Activated naive CD8-positive, alpha-beta T cell treated with anti-CD3 and anti-CD28 coated beads for 36 hours (primary cell): ENCODE measurements at places on chromosomes 2 and 18.

GRCh38 chr2:33265584-33266338 lies 210.7 kb upstream of the RASGRP3 start:
- no peak for DNase-seq

- no peak for DNase-seq
Measured at GRCh38 chr2:168694173-168694572, 108.3 kb upstream of the NOSTRIN start.

DNA sequence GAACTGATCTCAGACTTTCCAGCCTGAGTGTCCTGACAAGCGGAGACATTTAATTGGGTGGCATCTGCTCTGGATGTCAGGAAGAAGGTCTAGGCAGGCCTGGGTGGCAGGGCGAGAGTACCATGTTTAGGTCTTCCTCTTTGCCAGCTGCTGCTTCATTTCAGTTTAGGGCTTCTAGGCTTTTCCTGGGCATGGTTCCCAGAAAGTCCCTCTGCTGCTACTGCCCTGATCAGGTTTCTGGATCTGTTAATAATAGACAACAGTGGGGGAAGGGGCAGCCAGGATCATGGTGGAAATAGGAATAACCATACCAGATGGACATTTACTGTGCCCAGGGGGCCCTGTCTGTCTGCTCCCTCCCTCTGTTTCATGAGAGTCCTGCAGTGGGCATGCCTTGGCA lies 2.3 kb upstream of the PLCD4 start:
- DNase-seq: no peak

DNA sequence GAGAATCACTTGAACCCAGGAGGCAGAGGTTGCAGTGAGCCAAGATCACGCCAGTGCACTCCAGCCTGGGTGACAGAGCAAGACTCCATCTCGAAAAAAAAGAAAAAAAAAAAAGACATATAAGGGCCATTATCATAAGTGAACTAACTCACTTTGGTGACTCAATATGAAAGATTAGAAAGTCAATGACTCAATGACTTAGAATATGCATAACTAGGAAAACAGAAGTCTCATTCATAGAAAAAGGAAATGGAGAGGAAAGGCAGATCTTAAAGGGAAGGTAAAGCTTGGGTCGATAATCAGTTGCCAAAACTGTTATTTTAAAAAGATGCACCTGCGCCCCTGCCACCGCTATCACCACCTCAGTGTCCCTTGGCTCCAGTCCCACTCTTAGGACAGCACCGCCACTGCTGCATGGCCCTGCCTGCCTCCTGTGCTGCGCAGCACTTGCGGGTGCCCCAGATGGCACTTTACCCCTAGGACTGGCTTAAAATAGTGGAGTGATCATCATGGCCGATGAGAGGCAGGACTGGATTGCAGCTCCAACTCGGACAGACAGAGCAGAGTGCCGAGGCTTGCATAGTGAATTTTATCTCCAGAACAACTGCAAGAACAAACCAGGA lies 54.7 kb downstream of the INO80D start:
- DNase-seq: peak; percentile 10

- no peak for DNase-seq
Measured at GRCh38 chr2:33342171-33342570, 134.3 kb upstream of the RASGRP3 start.

- DNase-seq: no peak
Measured at GRCh38 chr2:26326514-26326913, 19.4 kb upstream of the SELENOI start.

GRCh38 chr2:233711312-233712008 lies 1.2 kb upstream of the UGT1A5 start:
- peak; percentile 65 for DNase-seq

DNA sequence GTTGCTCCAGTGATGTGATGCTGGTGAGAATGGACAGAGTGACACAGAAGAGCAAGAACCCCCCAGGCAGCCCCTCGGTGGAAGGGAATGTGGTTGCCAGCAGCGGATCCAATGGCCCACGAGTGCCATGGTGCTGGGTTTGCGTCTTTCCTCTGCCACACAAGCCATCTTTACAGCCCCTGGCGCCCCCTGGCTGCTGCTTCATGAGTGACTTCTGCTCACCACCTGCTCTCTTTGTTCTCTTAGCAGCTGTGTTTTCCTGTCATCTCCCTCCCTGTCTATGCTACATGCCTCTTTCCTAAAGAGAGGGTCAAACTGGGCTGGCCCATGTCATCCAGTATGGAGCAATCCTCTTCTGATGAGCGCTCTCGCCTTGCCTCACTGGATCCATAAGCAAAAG lies 300.0 kb upstream of the SMIM21 start:
- DNase-seq: peak; percentile 26

GRCh38 chr2:172103471-172104272 lies 972 bp upstream of the DLX2 start:
- peak; percentile 76 for DNase-seq

- DNase-seq: no peak
Measured at GRCh38 chr2:70173520-70173919, 17.3 kb downstream of the C2orf42 start.

DNA sequence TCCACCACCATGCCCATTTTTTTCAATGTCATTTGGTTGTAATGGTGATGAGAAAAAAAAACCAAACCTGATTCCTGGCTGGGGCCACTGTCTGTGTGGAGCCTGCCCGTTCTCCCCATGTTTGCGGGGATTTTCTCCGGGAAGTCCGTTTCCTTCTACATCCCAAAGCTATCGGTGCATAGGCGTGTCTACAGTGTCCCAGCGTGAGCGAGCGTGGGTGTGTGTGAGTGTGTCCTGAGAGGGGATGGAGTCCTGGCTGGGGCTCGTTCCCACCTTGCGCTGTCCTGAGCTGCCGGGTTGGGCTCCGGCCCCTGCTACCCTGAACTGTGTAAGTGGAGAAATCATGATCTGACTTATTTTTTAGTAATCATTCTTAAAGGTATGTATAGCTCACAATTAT lies 7.3 kb upstream of the ZAP70 start:
- no peak for DNase-seq

DNA sequence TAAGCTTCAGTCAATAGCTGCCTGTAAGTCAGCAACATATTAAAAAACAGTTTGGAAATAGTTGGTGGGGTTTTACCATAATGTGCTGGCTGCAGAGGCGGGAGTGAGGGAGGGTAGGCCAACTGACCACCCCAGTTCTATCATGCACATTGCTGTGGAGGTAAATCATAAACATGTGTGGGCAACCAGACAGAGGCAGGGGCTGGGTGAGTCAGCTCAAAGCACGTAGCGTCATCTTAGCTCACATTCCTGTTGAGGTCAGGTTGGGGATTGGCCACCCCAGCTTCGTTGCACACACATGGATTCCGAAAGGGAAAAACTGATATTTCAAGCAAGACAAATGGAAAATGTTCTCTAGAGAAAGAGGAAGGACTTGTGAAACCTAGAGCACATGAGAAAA lies 19.5 kb downstream of the GPR45 start:
- no peak for DNase-seq

- no peak for DNase-seq
Measured at GRCh38 chr18:42045346-42045745, 90.3 kb downstream of the PIK3C3 start.

- DNase-seq: no peak
Measured at GRCh38 chr18:4549164-4549872, 94.2 kb upstream of the DLGAP1 start.

- peak; percentile 14 for DNase-seq
Measured at GRCh38 chr2:25664183-25664964, 9.0 kb downstream of the DTNB start.

- no peak for DNase-seq
Measured at GRCh38 chr2:79112269-79112668, 8.0 kb upstream of the REG1A start.

- no peak for DNase-seq
Measured at GRCh38 chr2:168033966-168034365, 213.4 kb downstream of the STK39 start.

GRCh38 chr2:113834051-113834730 lies 55.7 kb upstream of the ACTR3 start:
- no peak for DNase-seq

- DNase-seq: no peak
Measured at GRCh38 chr2:230068651-230069055, at the start of gene SLC16A14. SLC16A14 (minus strand) TSS chr2:230068924; CDS start chr2:230059352, 9,572 bp downstream.

DNA sequence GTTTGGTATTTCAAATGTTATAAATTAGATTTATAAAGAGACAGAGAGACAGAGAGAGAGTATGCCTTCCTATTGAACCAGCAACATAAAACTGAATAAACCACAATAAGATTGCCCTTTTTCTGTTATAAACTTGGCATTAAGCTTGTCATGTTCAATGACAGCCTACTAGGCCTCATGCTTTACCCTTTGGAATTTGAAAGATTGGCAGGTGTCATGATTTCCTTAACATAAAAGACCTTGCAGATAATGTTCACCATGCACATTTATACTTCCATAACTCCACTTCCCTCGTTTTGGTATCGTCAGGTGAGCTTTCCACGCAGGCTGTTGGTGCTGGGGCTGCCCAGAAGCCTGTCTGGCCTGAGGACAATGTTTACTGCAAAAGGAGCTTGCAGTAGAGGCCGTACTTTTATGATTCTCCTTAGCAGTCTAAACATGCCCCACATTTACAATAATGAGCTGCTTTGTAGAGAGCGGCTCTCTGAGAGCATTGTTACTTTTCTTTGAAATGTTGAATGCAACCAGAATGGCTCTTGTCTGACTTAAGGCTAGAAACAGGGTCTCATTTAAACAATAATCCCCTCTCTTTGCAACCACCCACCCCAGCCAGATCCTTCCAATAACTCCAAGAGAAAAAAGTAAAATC lies 379.1 kb upstream of the ATP5MC3 start:
- no peak for DNase-seq

- DNase-seq: no peak
Measured at GRCh38 chr2:47061944-47062678, 93.0 kb downstream of the STPG4 start.

GRCh38 chr18:48324651-48325050 lies 84.5 kb downstream of the ZBTB7C start:
- no peak for DNase-seq

DNA sequence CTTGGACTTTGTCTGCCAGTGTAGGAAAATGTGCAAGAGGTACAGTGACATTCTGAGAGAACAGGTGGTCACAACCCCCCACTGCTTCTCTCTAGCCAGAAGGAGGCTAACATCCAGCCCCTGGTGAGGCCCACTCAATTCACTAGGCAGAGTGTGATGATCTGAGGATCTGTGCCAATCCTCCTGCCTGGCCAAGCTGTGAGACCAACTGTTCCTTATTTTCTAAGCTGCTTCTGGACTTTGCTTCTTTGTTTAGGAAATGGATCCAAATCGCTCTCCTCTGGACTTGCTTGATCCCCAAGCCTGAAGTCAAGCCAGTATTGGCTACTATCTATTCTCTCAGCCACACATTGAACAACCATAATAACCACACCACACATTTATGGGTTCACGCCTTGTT lies 202.8 kb downstream of the PIK3C3 start:
- DNase-seq: no peak

- DNase-seq: peak; percentile 45
Measured at GRCh38 chr2:113080134-113080533, 12.4 kb downstream of the IL1F10 start.

GRCh38 chr2:219416235-219416602 lies 2.0 kb upstream of the DES start:
- DNase-seq: no peak

GRCh38 chr18:23401400-23402347 lies 51.4 kb upstream of the RIOK3 start:
- DNase-seq: no peak
